ENCODE measurements at places on chromosomes 12 and 14.

DNA sequence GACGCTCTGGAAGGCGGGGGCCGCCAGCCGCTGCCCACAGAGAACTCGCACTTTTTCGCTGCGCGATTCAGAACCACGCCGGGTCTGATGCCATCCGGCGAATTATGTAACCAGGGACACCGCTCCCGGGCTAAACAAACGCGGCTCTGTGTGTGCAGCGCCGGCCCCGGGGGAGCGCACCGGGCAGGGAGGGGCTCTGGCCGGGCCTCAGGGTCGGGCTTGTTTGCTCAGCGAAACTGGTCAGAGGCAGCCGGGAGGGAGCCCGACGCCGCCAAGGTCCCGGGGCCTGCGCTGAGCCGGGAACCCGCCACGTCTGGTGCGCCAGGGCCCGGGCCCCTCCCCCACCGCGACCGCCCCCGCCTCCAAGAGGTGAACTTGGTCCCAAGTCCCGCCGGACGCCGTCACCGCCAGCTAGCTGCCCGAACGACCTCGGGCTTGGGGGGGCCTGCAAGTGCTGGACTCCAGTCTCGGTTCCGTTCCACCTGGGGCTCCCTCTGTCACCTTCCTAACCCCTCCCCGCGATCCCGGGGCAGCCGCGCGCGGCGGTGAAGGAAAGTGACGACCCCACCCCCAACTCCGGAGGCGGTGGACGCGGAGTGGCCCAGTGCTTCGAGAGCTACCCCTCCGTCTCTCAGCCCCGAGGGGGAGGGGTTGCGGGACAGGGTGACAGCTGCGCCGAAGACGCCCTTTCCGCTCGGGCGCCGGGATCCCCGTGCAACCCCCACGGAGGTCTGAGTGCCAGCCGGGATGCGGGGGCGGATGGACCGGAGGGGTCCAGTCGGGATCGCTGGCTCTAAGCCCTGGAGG, 848 bp downstream of the CTDSP2 start:
- DNase-seq, result peak; percentile 61

DNA sequence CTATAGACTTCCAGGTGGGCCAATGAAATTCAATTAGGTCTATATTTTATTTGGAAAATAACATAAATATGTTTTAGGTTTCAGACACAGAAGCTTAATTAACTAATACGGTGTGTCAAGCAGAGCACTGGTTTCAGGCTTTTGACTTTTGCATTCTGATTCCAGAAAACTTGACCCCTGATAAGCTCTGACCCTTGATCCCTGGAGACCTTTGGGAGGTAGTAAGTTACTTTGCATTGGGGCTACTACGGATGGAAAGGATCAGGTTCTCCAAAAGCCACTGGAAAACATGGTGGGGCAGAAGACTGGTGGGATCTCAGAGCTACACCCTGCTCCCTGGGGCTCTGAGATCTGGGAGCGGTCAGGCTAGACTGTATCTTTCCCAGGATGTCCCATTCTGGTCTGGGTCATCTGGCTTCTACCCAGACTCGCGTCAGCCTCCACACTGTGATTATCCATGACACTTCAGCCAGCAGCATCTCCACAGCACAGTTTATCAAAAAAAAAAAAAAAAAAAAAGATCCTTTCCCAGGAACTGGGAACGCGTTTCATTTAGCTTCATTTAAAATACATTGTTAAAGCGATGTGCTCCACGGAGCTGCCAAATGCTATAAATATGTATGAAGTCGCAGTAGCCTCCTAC, 17.8 kb upstream of the EMP1 start:
- no peak for DNase-seq

DNA sequence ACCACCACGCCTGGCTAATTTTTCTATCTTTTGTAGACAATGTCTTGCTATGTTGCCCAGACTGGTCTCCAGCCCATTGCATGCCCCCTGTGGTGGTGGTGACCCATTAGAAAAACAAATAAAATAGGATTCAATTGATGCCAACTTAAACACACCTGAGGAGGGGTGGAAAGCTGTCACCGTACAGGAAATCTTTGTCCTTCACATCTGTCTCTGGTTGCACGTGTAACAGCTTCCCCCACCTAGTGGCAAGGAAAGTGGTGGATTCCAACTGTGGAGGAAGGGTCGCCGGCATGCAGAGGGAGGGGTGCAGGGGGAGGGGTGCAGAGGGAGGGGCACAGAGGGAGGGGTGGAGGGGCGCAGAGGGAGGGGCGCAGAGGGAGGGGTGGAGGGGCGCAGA, 26.1 kb upstream of the GPR68 start:
- DNase-seq, result no peak

DNA sequence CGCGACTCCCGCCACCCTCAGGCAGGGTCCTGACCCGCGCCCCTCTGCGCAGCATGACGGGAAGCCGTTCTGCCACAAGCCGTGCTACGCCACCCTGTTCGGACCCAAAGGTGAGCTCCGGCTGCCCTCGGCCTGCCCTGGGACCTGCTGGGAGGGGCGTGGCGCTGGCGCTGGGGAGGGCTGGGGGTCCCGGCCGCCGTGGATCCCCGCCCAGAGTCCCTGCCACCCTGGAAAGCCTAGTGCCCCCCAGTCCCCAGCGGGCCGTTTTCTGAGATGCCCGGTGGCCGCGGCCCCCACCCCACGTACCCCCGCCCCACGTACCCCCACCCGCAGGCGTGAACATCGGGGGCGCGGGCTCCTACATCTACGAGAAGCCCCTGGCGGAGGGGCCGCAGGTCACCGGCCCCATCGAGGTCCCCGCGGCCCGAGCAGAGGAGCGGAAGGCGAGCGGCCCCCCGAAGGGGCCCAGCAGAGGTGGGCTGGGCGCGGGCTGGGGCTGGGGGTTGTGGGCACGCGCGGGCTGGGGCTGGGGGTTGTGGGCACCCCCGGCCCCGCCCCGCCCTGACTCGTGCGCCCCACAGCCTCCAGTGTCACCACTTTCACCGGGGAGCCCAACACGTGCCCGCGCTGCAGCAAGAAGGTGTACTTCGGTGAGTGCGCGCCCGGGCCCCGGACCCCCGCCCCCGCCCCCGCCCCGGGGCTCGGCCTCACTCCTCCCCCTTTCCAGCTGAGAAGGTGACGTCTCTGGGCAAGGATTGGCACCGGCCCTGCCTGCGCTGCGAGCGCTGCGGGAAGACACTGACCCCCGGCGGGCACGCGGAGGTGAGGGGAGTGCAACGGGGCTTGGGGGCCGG, 4.0 kb downstream of the CRIP2 start:
- DNase-seq, result no peak

DNA sequence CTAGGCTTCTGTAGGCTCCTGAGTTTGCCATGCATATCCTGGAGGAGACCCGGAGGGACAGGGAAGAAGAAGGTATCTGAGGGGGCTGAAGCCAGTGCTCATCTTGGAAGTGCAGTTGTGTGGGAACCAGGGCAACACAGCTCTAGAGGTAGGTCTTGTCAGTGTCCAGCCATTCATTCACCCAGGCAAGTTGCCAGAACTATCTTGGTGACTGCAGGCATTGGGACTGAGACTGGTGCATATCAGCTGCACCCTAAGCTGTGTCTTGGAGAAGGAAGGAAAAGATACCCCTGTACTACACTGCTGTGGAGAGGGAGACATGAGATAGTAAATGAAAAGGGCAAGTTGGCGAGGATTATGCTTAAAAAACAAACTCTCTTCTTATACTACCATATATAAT, 4.9 kb upstream of the WIF1 start:
- no peak for DNase-seq

DNA sequence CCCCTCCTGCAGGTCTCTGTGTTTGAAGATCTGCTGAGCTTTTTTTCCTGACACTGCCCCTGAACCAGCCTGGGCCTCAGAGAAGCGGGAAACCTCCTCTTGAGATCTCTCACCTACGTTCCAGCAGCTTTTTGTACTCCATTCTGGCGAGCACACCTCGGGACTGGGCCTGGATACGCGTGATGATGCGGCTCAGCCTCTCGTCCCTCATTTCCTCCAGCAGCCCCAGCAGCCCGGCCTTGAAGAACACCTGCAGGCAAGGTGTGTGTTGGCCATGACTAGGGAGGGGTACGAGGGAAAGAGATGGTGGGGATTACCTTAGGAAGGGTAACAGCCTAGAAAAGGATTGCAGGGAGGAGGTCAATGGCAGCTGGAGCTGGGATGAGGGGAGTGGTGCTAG, 10.3 kb downstream of the MYH7 start:
- DNase-seq, result no peak

DNA sequence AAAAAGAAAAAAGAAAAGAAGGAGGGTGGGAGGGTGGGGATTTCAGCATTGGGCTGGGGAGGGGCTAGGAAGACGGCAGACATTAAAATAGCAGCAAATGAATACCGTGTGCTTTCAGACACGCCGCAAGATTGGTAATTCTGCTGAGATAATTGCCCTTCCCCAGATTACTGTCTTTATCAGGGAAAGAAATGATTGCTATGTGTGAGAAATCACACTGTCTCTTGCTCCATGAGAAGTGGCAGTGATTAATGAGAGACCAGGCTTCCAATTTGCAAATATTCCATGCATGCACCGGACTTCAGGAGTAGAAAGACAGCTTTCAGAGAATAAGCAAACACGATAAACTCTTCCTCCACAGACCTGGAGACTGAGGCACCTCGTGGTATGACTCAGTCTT, 7.6 kb upstream of the KCNA5 start:
- no peak for DNase-seq

- no peak for DNase-seq
These were observed 22.5 kb downstream of the TESC start for GRCh38 chr12:117076410-117077372.

All from activated CD4-positive, alpha-beta memory T cell treated with anti-CD3 and anti-CD28 coated beads, Interleukin-2, amount 10 ng/mL, durations not matched to agents 7 days and 5 days (primary cell).